ENCODE measurements at places on chromosomes 16 and 17.
A peak's percentile ranks its signal among the peaks of the same experiment; 100 is the strongest.

GRCh38 chr17:82872591-82873520 lies 33.0 kb upstream of the ZNF750 start:
- no peak for DNase-seq

DNA sequence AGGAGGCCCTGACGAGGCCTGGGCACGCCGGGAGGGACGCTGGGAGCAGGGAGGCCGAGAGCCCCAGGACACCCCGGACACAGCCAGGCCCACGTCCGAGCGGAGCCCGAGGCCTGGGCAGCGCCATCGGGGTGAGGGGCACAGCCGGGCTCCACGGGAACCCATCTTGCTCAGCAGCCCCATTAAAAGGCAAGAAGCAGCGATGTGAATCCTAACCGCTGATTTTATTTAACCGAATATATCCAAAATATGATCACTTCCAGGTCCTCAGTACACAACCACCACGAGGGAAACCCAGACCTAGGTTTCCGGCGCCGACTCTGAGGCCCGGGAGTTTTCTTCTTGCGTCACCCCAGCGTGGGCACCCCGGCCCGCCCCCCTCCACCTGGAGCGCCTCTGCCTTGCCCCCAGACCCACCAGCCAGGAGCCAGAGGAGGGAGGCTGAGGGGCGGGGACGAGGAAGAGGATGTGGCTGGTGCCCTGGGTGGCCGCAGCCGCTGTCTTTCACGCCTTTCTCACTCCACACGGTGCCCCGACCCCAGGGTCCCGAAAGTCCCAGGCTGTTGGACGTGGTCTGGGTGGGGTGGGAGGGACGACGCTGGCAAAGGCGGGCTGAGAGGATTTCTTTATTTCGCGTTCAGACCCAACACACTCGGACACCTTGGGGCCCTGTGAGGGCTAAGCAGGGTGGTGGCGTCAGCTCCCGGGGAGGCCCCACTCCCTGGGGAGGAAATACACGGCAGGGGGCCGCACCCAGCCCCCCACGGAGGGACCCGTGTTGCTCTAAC lies 568 bp upstream of the CCDC154 start:
- no peak for DNase-seq

DNA sequence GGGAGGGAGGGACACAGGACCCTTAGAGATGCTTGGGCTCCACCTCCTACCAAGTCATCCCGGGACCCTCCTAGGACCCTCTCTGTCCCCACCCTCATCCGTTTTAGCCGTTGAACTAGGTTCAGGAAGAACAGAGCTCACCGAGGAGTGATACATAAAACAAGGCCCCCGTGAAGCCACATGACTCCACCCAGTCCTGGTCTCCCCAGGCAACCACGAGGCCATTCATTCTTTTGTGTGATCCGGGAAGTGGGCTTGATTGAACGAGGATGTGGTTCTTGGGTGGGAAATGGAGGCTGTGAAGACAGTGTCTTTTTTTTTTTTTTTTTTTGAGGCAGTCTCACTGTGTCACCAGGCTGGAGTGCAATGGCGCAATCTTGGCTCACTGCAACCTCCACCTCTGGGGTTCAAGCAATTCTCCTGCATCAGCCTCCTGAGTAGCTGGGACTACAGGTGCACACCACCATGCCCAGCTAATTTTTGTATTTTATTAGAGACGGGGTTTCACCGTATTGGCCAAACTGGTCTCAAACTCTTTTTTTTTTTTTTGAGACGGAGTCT lies 14.8 kb downstream of the TRARG1 start:
- DNase-seq = peak; percentile 60

DNA sequence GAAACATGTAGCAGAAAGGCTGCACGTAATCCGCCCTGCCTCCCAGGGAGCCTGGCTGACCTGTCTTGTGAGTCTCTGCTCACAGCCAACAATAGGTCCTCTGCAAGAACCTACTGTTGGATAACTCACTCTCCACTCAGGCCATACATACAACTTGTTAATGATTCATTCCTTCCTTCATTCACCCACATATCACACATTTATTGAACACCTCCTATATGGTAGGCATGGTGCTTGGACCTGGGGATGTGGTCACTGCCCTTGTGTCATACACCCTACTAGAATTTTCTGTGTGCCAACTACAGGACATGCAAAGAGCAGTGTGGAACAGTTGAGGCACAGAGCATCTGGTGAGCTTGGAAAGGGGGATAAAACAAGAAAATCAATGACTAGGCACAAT lies 28.1 kb upstream of the HNF1B start:
- DNase-seq = peak; percentile 22

DNA sequence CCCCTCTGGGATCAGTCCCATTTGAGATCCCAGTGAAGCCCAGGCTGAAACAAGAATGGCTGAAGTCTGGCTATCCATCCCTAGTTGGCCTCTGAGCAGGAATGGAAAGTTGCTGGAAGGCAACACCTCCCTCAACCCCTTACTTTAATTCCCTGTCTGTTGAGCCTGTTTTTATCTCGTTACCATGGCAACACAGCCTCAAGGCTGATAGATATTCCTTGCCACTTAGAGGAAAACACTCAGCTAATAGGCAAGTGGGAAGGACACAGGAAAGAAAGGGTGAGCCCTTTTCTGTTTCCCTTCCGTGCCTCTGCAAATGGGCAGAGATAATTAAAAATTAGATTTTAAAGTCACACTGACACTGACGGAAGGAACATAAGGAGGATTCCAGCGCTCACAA lies 75.5 kb upstream of the CLEC3A start:
- DNase-seq = no peak
